ENCODE measurements at places on chromosomes 16 and 17. TPM values are rescaled to one million over a fixed set of nuclear protein-coding genes. Genes with fewer than 3 reads are reported as not detected.
A peak's percentile ranks its signal among the peaks of the same experiment; 100 is the strongest.

DNA sequence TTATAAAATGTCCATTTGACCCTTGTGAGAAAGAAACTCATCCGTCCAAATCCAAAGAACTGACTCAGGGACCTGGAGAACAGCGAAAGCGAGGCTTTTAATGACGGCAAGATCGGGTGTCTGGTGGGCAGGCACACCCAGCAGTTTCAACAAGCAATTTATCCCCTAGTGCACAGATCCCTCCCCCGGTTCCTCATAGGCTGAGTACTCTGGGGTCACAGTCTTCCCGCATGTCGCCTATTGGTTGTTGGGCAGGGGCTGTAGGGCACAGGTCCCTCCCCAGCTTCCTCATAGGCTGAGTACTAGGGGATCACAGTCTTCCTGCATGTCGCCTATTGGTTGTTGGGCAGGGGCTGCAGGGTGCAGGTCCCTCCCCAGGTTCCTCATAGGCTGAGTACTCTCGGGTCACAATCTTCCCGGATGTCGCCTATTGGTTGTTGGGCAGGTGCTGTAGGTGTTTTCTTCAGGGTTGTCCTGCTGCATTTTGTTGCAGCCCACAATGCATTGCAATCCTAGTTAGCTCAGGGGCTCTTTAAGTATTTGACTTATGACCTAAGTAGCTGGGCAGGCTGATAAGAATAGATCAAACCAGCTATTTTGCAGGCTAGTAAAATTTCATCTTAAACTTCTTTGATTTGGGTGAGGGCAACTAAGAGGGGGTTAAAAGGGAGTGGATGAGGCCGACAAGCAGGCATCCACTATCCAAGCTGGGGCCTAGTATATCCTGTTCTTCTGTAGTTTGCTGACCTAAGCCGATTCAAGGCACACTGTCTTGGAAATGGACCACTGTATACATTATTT, 3.6 kb upstream of the UTS2R start:
- no peak for DNase-seq

GINS2 gene
- 1.3 TPM for total RNA-seq

- DNase-seq = no peak
Observed at GRCh38 chr17:37824534-37825485, 80.0 kb upstream of the HNF1B start.

HS3ST4 gene
- 0.22 TPM for total RNA-seq

GRCh38 chr16:46774743-46775177, 26.6 kb upstream of the MYLK3 start:
- DNase-seq = no peak

- DNase-seq = no peak
Observed at GRCh38 chr17:74145756-74146155, 57.7 kb upstream of the RPL38 start.

DNA sequence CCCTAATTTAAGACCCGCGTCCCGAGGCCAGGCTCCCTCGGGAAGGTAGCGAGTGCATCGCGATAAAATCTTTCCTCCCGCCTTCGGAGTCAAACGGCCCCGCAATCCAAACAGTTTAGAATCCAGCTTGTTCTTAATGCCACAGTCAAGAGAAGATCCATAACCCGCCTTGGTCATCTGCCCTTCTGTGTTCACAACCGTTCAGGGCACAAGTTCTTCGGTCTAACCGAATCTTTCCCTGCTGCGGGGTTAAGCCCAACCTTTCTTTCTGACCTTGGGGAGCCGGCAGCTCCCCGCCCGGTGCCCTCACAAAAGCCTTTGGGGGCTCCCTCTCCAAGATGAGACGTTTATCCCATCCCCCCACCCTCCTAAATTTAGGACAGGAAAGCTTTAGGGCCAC, 30.3 kb downstream of the CPSF4L start:
- DNase-seq = no peak

GRCh38 chr17:7572338-7572587, 7.2 kb upstream of the CD68 start:
- DNase-seq = no peak

- DNase-seq = peak; percentile 58
Observed at GRCh38 chr17:79944251-79944812, 91.3 kb downstream of the TBC1D16 start.

GRCh38 chr16:61937646-61938045, 98.6 kb downstream of the CDH8 start:
- no peak for DNase-seq

KRTAP4-7 gene
- total RNA-seq = not detected

- no peak for DNase-seq
Observed at GRCh38 chr16:75486014-75486675, 9.1 kb downstream of the CHST6 start.

- no peak for DNase-seq
Observed at GRCh38 chr16:79158337-79158736, 442.2 kb downstream of the MAF start.

TNFRSF17 gene
- total RNA-seq = not detected

DNA sequence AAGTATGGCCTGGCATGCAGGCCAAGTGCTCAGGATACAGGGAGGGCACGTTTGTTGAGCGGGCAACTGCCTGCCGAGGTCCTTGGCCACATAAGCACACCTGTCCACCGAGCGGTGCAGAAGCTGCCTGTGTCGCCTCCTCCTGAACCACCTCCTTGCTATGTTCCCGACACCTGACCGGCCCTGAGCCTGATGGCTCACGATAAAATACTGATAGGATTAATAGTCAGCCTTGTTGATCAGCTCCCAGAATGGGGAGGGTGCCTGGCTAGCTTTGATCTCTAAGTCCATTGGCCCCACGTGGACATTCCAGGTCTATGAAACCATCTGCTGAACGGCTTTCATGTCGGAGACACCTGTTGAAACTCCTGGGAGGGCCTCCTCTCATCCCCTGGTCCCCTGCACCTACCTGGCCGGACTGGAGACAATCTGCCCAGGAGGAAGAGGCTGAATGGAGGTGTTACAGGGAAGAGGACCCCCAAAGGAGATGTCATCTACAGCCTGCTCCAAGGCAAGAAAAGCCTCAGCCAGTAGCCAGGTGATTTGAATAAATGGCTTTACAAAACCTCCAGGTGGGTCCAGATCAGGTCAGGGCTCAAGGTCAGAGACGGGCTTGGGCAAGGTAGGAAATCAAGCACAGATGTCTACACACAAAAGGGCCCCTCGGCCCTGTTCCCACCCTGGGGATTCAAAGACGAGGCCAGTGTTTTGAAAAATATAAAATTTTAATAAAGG, 33.4 kb downstream of the AXIN2 start:
- no peak for DNase-seq

DNA sequence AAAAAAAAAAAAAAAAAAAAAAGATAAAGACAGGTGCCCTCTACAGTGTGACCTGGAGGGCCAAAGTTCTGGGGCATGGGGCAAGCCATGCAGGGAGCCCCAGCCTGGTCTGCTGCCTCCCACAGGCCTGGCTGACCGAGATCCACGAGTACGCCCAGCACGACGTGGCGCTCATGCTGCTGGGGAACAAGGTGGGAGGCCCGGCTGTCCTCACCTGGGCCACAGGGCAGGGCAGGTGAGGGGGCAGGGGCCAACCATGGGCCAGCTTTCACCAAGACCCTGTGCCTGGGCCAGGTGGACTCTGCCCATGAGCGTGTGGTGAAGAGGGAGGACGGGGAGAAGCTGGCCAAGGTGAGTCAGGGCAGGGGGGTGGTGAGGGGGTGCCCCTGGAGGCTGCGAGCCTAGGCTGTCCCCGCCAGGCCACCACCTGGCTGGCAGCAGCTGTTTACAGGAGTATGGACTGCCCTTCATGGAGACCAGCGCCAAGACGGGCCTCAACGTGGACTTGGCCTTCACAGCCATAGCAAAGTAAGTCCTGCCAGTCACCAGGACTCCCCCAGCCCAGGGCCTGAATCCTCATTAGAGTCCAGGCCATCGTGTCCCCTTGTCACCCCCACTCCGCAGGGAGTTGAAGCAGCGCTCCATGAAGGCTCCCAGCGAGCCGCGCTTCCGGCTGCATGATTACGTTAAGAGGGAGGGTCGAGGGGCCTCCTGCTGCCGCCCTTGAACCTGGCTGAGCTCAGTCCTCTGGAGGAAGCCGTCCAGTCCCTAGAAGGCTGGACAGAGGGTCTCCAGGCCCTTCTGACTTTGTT, 2.7 kb upstream of the TRAF7 start:
- DNase-seq = no peak

NOG gene
- total RNA-seq = 5.3 TPM

DNA sequence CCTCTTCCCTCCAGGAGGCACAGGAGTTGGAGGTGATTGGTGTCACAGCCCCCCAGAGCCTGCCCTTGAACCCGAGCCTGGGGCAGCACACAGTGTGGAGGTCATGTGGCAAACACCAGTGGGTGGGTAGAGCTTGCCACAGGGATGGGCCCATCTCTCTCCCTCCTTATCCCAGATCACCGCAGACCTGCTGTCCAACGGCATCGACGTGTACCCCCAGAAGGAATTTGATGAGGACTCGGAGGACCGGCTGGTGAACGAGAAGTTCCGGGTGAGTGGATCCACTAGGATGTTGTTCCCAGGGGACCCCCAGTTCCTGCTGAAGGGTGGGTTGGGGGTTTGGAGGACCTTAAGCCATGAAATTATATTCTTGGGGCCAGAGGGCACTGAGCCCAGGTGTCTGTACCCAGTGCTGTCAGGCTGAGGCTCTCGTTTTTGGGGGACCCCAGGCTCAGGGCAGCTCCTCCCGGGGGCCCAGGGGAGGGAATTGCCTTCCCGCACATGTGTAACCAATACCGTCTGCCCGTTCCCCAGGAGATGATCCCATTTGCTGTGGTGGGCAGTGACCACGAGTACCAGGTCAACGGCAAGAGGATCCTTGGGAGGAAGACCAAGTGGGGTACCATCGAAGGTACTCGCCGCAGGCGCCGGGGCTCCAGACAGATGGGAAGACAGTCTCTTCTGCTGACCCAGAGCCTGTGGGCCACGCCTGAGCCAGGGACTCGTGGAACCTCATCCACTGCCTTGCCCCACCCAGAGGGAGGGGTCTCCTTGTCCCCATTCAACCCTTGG, 351.9 kb downstream of the SEC14L1 start:
- DNase-seq = peak; percentile 61

- peak; percentile 45 for DNase-seq
Observed at GRCh38 chr16:1749152-1750117, 21.9 kb downstream of the NME3 start.

DNA sequence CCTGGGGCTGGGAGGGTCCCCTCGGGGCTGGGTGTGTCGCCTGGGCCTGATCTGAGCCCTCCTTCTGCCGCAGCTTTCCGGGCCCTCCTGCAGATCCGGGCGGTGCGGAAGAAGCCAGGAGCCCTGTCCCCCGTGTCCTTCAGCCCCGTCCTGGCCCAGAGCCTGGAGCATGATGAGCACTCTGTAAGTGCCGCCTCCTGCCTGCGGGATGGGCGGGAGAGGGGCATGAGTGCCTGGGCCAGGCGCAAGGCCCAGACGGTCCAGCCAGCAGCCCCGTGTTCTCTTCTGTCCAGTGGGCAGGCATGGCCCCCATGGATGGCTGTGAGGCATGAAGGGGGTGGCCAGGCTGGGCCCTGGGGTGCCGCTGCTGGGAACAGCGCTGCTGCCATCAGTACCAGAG, 16.0 kb upstream of the NUDT16L1 start:
- DNase-seq = no peak

- DNase-seq = peak; percentile 91
Observed at GRCh38 chr17:78879635-78880186, 23.3 kb downstream of the CEP295NL start.

- DNase-seq = no peak
Observed at GRCh38 chr16:3282103-3282729, 1.1 kb upstream of the ZNF263 start.

TBX21 gene
- total RNA-seq = 1.1 TPM

- no peak for DNase-seq
Observed at GRCh38 chr17:60039114-60039846, 39.4 kb downstream of the HEATR6 start.

CCR7 gene
- total RNA-seq = 1.4 TPM

SLC52A1 gene
- not detected for total RNA-seq

- DNase-seq = no peak
Observed at GRCh38 chr17:58965221-58965620, 141.5 kb downstream of the TRIM37 start.

DNA sequence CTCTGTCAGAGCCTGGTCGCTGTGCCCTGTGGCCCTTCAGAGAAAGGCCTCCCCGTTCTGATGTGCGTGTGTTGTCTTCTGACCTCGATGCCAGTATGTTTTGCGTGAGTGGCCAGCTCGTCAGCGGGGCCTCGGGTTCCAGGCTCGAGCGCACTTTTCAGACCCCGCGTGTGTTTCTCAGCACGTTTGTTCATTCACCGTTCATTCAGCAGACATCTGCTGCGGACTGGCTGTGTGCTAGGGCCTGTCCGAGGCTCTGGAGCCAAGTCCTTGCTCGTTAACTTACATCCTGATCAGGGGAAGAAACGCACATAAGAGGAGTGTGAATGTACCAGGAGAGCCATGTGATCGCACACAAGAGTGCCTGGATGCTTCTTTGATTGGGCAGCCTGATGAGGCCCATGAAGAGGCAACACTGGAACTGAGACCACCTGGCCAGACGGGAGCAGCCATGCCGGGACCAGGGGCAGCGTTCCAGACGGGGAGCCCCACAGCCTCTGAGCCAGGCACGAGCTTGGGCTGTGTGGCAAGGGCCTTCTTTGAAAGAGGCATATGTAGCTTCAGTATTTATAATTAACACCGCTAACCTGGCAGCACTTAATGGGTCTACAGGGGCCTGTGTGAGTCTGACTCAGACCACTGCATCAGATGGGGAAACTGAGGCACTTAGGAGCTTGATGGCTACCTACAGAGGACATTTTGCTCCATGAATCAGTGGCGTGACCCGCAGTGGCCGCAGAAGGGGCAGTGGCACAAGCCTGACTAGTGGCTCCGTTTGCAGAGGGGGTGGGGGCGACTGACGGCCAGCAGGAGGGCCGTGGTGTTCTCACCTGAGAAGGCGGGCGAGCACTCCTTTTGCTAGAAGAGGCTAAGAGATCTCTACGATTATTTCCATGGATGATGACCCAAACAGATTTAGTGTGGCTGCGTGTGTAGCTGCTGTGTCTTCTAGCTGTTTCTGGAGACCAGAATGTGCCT, 187.9 kb upstream of the CHMP6 start:
- no peak for DNase-seq

GRCh38 chr17:82053556-82054263, 2.0 kb downstream of the GPS1 start:
- no peak for DNase-seq

- peak; percentile 52 for DNase-seq
Observed at GRCh38 chr16:50261707-50262235, 4.6 kb upstream of the ADCY7 start.

GRCh38 chr17:33012522-33013033, 20.9 kb downstream of the SPACA3 start:
- DNase-seq = peak; percentile 33

C17orf50 gene
- total RNA-seq = not detected

PRSS27 gene
- total RNA-seq = 2.1 TPM

GRCh38 chr17:51761105-51761504, 397.4 kb downstream of the CA10 start:
- DNase-seq = no peak

KRT38 gene
- total RNA-seq = not detected

DNA sequence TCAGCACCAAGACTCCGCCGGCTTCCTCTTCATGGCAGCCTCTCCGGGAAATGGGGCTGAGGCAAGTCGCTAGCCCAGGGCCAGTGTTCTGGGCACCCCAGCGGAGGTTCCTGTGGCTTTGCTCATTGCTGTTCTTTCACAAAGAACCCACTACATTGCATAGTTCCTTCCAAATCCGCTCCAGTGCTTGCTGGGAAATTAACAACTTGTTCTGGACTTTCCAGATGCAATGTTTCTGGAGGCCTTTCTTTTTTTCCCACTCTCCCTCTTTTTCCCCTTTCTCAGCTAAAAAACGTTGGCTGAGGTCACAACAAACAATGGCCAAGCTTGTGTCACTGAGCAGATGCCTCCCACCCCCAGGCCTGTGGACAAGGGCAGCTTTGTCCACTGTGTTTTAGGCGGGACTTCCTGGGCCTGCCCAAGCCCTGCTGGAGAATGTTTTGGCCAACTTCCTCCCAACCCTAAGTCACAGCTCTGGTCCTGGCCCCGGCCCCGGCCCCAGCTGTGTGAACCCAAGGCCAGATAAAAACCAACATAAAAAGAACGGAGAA, 131.5 kb upstream of the RCVRN start:
- peak; percentile 88 for DNase-seq

All from sciatic nerve (tissue), 2 donors.